ENCODE measurements at places on chromosomes 3 and 15.

DNA sequence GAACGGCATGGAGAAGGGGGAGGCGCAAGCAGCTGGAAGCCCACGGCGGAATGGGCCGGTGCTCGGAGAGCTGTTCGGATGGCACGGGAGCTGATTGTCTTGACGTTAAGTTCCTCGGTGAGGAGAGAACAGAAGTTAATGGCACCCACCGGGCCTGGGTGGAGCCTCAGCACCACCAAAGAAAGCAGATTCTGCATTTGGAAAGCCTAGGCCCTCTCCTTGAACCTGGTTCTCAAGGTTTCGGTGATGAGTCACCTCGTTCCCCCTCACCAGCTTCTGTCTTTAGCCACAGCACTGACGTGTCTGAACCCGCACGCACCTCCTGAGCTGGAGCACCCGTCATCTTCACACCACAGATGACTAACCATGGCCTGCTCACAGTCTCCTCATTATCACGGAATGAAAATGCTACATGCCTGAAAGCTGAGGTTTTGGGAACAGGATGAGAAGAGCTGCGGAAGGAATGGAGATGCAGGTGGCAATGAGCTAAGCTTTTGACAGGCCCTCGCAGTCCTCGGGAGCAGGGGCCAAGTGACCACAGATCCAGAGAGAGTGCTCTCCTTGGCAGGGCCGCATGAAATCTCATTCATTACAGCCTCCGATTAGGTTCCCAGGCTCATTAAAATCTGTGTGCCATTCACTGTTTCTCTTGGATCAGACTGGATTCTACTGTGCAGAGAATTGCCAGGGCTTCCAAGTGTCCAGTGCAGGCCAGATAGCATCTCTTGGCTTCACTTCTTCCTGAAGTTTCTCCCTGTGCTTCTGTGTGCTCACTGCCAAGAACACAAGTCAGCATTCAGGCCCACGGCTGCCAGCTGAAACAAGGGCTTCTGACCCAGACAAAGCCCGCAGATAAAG is 96.3 kb upstream of the DLG1 start:
- peak; percentile 49 for DNase-seq

GRCh38 chr3:197820550-197821335 is 29.7 kb downstream of the LRCH3 start:
- DNase-seq = no peak

GRCh38 chr3:127153506-127153815 is 39.5 kb upstream of the PRR23E start:
- no peak for DNase-seq

DNA sequence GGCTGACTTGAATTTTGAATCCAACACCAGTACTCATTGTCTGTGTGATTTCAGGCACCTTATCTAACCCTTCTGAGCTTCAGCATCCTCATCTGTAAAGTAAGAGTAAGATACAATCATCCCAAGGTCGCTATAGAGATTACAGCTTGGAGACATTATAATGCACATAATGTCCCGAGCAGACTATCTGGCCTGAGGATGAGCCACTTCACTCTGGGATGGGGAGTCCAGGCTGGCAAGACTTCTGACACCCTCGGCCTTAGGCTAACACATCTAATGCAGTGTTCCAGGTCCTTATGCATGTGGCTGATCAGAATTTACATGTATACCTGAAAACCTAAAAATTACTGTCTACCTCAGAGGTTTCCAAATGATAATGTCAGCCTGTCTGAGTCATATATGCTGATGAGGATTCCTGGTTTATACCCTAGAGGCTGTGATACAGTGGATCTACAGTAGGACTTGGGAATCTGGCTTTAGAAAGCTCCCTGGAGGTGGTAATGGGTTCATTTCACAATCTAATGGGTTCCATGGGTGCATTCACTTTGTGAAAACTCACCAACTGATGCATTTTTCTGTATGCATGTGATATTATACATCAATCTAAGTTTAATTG is 229.0 kb upstream of the SLCO3A1 start:
- DNase-seq = no peak

DNA sequence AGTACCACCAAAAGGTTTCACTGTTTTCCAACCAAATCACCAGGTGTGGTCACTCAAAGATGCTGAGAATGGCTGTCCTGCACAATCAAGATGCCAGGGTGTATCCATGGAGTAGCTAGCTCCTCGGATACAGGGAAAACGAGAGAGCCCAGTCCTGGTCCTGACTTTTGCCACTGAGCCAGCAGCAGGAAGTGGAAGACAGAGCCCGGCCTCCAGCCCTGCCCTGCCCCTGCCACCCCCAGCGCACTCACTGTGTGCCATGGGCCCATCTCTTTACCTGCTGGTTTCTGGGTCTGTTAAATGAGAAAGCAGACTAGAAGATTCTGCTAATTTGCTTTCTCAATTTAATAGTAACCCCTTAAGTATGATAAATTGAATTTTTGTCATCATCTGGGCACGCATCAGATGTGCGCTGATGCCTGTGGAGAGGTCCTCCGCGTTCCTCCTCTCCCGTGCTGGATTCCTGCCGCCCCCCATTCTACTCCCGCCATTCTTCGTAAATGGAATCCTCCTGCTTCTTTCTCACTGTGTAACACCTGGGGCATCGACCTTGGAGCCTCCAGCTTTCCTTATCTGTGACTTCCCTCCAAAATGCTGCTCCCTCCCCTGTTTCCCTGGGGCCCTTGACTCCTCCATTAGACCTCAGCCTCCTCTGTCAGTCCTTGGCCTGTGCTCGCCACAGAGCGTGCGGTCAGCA is 18.0 kb downstream of the TNFAIP8L3 start:
- no peak for DNase-seq

- no peak for DNase-seq
These were observed 1407.1 kb downstream of the SI start for GRCh38 chr3:163671201-163671600.

DNA sequence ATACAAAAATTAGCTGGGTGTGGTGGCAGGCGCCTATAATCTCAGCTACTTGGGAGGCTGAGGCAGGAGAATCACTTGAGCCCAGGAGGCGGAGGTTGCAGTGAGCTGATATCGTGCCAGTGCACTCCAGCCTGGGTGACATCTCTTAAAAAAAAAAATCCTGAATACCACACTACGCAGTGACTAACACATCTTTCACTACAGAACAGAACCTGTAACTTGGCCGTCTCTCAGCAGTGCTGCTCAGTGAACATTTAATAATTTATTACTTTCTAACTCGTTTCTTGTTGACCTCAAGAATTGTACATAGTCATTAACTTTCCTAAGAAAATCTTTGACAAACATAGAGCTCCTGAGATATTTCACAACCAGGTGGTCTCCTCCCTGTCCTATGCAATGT is 3.8 kb downstream of the GREM1 start:
- no peak for DNase-seq

DNA sequence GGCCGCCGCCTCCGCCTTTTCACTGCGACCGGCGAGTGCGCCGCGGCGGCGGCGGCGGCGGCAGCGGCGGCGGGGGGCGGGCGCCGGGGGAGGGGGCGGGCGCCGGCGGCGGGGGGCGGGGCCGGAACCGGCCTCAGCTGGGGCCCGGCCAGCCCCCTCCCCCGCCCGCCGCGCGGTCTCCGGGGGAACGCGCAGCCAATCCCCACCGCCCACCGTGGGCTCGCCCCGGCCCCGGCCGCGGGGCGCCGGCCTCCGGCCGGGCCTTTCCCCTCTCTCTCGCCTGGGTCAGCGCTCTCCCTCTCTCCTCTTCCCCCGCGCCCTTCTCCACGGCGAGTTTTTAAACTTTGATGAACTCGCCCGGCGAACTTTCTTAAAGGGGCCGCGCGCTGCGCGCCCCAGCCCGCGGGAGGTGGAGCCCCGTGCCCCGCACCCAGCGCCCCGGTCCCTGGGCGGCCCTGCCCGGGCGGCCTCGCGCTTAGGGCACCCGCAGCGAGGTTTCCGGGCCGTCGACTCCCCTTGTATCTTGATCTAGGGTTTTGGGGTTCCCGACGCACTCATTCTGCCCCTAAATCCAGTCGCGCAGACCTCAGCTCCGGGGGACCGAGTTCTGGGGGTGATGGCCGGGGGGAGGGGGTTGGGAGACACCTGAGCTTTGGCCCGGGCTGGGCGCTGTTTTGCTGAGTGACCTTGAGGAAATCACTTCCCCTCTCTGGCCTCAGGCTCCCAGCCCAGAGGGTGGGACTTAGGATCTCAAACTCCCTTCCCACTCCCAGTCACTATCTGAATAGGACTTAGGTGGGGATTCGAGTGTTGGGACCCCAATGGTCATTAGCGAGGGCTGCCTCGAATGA is at the start of gene RBPMS2:
RBPMS2 (minus strand) TSS at position 39 of the 851 bp plus-strand sequence. CDS start 270 bp downstream, outside the sequence.
- DNase-seq = no peak

DNA sequence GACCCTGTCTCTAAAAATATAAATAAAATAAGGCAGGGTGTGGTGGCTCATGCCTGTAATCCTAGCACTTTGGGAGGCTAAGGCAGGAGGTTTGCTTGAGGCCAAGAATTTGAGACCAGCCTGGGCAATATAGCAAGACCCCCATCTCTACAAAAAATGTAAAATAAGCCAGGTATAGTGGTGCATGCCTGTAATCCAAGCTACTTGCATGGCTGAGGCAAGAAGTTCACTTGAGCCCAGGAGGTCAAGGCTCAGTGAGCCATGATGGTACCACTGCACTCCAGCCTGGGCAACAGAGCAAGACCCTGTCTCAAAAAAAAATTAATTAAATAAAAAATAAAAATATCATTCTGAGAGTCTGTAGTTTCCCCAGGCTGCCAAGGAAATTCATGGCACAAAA is 4.1 kb upstream of the JAGN1 start:
- DNase-seq = no peak

All from activated CD4-positive, CD25-positive, alpha-beta regulatory T cell treated with anti-CD3 and anti-CD28 coated beads, Interleukin-2, amount 50 U/mL, for 72 hours (primary cell).